ENCODE measurements at places on chromosomes 6 and 20.

DNA sequence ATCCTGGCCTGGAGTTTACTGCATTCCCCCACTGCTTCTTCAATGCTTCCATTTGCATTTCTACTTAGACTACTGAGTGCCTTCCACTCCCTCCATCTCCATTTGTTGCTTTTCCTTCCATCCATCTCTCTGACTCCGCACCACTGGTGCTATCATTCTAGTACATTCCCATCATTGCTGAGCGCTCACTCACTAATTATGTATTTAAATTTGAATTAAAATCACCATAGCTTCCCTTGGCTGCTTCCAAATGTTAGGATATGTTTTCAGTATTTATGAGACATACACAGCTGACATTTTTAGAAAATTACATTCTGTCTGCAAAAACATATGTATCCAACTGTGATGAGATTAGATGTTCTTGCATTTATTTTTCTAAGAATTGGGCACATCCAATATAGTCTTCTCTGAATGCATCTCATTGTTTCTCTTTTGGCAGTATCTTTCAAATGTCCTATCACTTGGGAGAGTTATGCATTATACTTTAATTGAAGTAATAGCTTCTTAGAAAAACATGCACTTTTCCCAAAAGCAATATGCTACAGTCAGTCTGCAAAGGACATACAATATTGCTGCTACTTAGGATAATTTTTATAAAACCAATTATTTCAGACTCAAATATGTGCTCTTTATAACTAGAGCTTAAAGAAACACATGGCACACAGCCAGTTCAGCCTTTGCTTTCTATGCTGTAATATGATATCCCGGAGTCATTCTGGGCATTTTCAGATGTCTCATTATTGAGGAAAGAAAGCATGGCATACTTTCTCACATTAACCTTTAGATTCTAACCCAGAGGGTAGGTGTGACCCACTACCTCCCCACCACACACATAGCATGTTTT lies 12.1 kb upstream of the COL21A1 start:
- DNase-seq: peak; percentile 2

DNA sequence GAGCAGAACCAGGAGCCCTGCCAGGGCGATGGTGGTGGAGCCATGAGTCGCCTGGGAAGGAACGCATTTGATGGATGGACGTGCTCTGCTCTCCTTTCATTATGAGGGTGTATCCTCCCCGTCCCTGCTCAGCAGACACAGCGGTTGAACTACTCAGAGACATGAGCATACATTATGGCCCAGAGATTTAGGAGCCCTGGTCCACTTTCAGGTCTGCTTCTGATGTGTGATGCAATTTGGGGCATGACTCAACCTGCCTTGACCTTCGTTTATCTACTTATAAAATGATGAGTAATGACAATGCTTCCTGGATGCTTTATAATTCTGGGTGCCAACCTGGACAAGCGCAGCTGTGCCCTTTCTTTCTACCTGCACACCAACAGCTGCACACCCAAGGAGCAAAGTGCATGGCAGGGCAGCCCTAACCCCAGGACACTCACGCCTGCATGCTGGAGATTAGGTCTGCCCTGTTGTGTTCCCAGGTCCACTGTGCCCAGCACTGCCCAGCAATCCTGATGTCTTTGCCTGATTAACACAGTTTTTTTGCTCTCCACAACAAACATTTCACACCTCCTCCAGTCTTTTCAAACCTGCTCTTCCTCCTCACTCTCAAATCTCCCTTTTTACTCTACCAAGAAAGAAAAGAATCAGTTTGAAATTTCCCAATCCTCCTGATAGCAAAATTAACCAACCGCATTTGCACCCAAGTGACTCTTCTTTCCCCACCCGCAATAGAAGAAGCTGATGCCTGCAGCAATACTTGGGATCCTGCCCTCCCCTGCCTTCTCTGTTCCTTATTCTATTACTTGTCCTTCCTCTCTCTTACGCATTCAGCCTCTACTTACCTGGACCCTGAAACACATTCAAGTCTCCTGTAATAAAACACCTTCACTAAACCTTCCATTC lies 81.2 kb downstream of the EZR start:
- DNase-seq: peak; percentile 77

DNA sequence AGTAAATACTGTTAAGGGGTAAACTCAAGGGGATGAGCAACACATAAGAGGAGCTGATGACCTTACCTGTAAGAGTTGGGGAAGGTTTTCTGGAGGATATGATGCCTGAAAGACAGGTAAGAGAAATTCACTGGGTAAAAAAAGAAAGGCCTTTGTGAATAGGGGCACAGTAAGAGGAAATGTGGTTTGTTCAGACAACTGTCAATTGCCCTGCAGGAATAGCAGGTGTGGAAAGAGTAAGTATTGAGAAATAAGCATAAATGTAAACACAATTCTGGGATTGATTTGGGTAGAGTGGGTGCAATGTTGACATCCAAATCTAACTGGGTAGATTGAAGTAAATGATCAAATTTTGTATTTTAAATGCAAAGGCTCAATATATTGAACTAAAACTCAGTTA lies 670.0 kb downstream of the DHX35 start:
- DNase-seq: no peak

DNA sequence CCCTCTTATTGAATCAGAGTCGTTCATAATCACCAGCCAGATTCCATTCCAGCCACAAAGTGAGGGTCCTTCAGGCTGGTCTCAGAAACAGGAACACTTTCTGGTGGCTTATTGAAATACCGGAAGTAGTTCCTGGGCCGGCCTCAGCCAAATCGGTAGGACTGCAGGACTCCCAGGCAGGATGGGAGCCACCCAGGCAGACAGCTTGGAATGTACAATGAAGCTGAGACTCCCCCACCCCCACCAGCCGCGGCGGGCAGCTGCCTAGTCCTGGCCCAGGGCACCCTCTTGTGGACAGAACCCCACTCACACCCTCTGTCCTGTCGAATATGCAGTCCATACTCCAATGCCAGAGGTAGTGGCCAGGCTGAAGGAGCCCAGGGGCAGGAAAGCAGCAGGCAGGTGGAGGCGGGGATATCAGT lies 43.8 kb downstream of the MDFI start:
- peak; percentile 86 for DNase-seq

GRCh38 chr6:128290221-128290620 lies 230.2 kb downstream of the PTPRK start:
- no peak for DNase-seq

- no peak for DNase-seq
Measured at GRCh38 chr6:139852067-139852466, 477.6 kb upstream of the CITED2 start.

- DNase-seq: no peak
Measured at GRCh38 chr6:38350942-38351341, 288.8 kb downstream of the BTBD9 start.

DNA sequence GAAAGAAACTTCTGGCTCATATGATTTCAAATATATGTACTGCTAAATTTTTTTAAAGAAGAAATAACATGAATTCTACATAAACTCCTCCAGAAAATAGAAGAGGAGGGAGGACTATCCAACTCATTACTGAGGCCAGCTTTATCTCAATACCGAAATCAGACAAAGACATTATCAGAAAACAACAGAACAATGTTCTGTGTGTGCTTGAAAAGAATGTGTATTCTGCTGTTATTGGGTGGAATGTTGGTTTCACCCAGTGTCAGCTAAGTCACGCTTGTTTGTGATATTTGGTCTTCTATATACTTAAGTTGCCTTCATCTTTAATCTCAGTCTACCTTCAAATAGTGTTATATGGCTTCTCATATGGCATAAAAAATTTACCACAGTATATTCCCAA lies 18.6 kb upstream of the ELOVL2 start:
- DNase-seq: no peak

DNA sequence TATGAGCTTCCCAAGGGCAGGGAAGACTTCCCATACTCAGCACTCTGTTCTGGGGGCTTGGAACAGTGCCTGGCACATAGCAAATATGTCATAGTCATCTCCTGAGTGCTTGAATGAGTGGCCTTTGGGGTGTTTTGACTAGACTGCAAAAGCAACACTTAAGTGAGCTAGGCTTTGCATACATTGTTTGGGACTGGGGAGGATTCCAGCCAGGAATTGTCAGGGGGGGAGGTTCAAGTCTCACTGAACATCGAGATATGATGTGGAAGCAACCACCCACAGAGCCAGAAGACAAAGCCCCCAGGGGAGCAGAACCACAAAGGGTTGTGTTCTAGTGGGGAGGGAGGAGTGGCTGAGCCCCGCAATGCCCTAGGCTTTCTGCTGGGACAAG lies 98.4 kb downstream of the SYCP2 start:
- no peak for DNase-seq

DNA sequence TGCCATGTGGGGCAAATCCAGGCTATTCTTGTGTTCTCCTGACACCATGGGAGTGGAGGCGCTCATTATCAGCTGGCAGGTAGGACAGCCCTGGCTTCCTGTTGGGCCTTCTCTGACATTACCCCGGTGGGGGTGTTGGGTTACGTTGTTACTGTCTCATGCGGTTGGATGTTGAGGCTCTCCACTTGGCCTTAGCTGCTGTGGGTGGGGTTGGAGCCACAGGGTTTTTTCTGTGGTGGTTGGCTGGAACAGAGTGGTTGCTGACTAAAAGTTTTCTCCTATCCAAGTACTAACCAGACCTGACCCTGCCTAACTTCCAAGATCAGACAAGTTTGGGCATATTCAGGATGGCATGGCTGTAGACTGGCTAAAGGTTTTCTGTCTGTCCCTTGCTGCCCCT lies 20.2 kb downstream of the RIPK1 start:
- DNase-seq: no peak

- DNase-seq: no peak
Measured at GRCh38 chr6:45430590-45431202, 53.0 kb upstream of the SUPT3H start.

DNA sequence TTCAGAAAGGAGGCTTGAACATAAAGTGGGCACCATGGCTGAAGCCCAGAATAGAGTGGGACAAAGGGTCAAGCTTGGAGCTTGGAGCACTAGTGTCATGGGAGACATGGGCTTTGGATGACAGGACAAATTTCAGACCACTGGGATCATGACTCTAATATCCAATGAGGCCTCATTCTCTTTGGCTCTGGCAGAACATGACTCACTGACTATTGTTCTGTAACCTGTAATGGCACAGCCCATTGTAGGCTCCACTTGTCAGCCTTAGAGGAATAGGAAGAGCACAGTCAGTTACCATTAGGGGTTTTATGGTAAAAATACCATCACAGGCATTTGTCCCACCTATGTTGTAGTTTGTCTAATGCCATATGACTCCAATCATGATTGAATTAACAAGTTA lies 34.0 kb upstream of the MMS22L start:
- no peak for DNase-seq

DNA sequence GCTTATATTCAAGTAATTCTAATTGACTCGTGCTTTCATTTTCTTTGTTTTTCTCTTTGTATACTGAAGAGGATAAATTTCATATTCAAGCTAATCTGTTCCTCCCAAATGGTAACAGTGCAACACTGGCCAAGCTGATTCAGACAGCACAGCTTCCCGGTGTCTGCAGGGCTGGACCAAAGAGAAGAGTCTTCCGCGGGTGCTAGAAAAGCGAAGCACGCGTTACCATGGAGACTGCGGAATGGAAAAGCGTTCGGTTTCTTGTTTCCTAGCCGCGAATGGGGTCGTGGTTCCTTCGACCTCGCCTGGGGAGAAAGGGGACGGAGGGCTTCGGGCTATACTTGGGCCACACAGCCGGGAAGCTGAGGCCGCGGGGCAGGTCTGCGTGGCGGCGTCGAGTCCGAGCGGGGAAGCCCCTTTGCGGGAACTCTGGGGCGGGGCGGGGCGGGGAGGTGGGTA lies 6.2 kb upstream of the ZNF311 start:
- DNase-seq: peak; percentile 7

GRCh38 chr6:166778776-166779175 lies 151.7 kb upstream of the RPS6KA2 start:
- DNase-seq: no peak

DNA sequence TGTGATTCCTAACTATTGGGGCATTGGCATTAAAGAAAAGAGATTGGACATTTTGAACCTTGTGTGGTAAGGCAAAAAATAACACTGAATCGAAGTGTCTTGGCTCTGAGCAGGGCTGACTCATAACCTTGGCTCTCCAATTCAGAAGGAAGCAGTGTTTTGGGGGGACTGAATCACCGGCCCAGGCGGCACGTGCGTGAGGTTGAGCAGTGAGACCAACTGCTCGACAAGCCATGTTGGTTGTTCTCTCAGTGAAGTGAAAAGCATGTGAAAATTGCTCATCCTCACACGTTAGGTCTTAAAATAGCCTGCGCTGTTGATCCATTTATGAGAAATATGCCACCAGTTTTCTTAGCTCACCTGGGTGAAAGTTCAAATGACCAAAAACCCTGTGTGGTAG lies 137.8 kb upstream of the SPACA1 start:
- no peak for DNase-seq

DNA sequence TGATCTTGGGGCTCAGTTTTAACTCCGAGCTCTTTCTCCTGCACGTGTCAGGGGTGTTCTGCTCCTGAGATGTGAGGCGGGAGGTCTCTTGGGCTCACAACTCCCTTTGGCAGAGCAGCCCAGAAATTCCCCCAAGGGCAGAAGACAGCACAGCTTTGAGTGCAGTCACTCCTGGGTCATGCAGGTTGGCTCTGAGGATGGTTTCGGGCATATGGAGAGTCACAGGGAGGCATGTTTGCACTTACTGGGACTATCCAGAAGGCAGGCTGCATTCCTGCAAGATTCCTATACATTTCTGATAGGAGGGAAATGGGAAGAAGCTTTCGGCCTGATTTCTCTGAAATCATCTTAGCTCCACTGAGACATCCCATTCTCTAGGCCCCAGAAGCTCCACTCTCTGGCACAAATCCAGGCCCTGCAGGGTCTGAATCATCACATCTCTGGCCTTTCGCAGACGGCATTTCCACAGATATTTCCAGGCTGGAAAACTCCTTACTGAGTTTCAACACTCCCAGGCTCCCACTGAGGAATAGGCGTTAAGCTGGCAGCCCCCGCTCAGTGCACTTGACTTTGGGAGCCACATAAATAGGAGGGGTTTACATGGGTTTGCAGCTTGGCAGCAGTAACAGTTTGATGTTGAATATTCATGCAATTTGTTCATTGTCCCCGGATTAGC lies 39.7 kb downstream of the AGPAT4 start:
- DNase-seq: no peak

- DNase-seq: no peak
Measured at GRCh38 chr20:3847429-3847940, 851 bp downstream of the MAVS start.

GRCh38 chr20:48324744-48325143 lies 503.1 kb downstream of the PREX1 start:
- no peak for DNase-seq

GRCh38 chr6:125095580-125096301 lies 57.8 kb upstream of the TPD52L1 start:
- no peak for DNase-seq

DNA sequence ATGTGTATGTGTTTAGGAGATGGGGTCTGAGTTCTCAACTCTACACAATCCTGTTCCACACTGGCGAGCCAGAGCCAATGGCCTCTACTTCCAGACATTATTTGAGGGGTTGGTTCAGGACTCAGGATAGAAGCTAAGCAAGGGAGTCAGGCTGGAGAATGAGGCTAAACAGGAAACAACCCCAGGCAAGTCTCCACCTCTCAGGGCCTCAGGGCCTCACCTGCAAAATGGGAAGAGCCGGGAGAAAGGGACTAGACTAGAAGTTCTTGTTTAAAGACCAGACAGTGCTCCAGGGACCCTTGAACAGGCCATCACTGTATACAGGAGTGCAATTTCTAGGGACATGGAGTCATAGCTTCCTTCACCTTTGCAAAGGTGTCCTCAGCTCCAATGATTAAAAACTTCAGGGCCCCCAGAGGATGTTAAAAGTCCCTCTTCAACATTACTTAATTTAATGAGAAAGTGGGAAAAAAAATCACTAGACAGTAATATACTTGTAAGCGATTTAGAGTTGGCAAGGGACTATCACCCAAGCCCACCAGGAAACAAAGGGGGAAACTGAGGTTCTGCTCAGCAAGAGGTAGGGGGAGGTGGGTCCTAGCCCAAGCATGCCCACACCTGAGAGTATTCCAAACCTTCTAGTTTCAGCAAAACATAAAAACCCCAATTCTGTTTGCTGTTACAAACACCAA lies 41.7 kb downstream of the ZMYND8 start:
- DNase-seq: no peak
